ENCODE measurements at places on chromosomes 3 and 15. TPM values are rescaled to one million over a fixed set of nuclear protein-coding genes. Genes with fewer than 3 reads are reported as not detected.

- DNase-seq: no peak
Observed at GRCh38 chr3:113153499-113154107, 57.8 kb upstream of the BOC start.

MEIS2 gene
- 2.6 TPM for polyA plus RNA-seq

DNA sequence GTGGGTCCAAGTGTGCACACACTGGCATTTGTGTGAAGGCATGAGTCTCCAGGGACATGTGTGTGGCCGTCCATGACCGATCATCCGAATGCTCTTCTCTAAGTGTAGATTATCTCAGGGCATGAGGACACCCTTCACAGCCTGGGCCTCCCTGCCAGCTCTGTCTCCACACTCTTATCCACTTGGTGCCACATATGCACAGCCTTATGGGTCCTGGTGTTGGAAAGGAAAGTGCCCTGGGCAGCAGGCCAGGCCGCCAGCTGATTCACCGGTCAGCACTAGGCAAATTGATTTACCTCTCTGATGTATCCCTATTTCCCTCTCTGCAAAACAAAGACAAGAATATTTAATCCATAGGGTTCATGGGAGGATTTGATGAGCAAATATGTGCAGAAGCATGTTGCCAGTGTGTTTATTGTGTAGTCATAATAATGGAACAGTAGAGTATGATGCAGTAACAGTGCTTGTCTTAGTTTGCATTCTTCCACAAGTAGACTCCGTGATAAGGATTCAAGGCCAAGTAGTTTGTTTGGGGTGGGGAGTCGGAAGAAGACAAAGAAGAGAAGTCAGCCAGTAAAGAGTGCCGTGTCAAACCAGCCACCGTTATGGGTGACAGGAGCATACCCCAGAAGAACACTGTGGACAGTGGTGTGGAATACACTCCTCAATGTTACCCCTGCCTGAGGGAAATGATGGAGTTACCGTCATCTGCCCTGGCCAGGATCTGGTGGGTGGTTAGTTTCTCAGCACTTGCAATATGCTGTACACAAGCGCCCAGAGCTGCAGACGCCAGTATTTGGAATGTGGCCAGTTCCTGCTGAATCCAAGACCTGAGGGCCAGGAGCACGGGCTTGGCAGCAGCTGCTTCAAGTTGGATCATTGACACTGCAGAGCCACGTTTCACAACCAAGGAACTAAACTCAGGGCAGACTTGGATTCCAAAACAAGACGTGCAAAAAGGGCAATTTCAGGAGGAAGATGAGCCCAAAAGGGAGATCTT is 85.1 kb downstream of the MTHFS start:
- DNase-seq: no peak

GOLGA6D gene
- not detected for polyA plus RNA-seq

DNA sequence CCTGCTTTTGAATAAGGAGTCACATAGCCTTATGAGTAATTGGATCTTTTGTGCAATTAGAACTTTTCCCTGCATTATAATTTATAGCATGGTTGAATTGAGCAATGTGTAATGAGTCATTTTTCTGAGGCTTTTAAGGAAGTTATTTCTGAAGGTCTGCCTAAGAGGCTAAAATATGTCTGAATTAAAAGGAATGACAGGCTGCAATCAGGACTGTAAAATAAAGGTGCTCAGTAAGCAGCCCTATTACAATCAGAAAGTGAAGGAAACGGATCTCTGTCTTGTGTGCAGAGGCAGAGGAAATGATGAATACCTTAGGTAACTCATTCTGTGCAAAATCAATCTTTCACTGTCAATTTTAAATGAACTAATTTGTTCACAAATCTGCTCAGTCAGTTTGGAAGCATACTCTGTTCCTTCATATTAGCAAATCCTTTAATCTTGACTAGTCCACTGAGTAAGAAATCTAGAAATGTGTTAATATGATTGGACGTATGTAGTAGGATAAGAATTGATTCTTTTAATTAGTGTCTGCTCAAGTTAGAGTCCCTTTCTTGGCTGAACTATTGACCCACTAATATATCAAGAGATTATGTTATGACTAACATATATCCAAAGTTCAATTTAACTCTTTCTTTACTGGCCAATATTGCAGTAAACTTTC is 290.1 kb downstream of the ZIC1 start:
- no peak for DNase-seq

- no peak for DNase-seq
Observed at GRCh38 chr3:141738891-141739363, 829 bp downstream of the RNF7 start.

GRCh38 chr3:4765212-4765611 is 214.0 kb upstream of the BHLHE40 start:
- DNase-seq: no peak

DNA sequence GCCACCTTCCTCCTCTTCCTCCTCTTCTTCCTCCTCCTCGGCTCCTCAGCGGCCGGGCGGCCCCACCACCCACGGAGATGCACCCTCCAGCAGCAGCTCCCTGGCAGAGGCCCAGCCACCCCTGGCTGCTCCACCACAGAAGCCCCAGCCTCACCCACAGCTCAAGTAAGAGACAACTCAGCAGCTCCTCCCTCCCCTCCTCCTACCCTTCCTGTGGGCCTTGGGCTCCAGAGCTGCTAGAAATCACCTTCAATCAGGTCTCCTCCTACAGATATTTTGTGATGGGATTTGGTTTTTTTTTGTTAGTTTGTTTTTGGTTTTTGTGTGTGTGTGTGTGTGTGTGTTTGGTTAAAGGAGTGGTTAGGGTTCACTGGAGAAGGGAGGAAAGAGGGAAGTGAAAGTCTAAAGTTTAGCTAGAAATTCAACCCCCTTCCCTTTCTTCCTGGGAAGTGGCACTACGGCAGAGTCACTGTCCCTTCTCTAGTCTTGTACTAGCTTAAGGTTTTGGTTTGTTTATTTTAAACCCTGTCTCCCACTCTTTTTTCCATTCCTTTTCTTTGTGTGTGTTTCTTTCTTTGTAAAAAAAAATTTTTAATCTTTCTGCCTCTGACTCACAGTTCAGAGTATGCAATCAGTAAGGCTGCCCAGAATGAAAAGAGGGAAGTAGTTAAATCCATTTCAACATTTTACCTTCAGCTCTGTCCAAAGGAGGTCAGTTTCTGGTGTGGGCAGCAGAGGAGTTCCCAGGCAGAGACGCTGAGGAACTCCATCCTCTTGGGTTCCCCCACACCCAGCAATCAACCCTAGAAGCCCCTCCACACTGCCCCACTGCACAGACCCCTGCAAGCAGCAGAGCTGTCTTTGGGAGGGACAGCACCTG is 29.0 kb upstream of the TIMP4 start:
- DNase-seq: peak; percentile 84

GRCh38 chr15:99755692-99756409 is 22.6 kb upstream of the LYSMD4 start:
- DNase-seq: peak; percentile 80

DNA sequence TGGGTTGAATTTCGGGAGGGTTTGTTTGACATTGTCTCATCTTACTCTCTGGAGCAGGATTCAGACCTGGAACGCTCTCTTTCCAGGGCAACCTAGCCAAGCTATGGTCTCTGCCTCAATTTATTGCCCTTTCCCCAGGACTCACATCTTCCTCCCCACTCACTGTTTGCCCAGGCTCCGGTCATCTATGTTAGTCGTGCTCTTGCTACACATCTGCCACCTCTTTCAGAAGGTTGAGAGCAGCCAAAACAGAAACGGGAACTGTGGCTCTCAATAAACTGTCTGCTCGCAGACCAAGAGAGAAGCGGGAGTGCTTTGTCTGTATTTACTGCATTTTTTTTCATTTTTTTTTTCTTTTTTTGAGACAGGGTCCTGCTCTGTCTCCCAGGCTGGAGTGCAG is 81.6 kb downstream of the ST6GAL1 start:
- DNase-seq: no peak

HYAL3 gene
- 2.1 TPM for polyA plus RNA-seq

GRCh38 chr15:72503147-72503546 is 29.0 kb downstream of the ARIH1 start:
- no peak for DNase-seq

DNA sequence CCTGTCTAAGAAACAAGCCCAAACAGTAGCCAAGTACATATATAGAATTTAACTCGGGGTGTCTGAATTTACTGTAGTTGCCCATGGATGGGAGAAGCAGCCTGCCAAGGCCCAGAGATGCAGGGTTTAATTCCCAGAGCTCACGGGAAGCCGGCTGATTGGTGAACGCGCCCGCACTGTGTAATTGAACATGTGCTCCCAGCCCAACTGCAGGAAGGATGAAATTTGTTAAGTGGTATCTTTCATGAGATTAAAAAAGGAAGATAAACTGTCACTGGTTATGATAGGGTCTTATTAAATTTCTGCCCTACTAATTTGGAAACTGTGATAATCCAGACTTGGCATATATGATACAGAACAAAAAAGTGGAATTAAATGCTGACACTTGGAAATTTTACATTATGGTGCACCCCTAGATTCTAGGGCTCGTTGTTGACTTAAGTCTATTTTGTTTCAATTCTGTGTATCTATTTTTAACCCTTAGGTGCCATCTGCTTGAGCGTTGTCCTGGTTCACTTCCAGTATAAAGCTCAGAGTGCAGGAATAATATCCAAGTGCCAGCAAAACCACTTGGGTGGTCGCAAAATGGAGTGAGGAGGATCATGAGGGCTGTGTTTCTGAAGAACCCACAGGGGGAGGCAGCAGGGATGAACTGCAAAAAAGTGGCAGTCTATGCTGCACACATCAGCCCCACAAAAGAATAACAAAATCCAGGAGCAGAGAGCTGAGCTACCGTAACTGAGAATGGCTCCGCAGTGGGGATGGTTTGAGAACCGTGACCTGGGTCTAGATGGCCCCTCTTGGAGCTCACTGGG is 13.8 kb upstream of the TMC3 start:
- no peak for DNase-seq

DNA sequence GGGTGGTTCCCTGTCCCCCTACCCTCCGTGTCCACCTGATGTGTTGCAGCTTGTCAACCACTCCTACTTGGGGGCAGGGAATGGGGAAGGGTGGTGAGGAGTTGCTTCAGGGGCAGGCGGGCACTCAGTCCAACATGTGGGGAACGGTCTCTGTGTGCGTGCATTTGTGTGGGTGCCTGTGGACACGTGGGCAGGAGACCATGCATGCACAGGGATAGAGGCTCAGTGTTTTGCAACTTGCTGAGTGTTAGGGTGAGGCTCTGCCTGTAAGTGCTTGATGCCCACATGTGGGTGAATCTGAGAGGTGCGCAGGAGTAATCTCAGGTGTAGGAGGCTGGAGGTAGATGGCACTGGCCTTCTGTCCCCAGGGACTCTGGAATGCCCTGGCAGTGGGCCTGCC is 24.4 kb upstream of the TMEM115 start:
- DNase-seq: no peak

- DNase-seq: no peak
Observed at GRCh38 chr3:41200669-41201021, 1.3 kb downstream of the CTNNB1 start.

GRCh38 chr15:66364944-66365528 is 8.6 kb upstream of the TIPIN start:
- DNase-seq: no peak

DOCK3 gene
- 0.37 TPM for polyA plus RNA-seq

WDR49 gene
- 0.06 TPM for polyA plus RNA-seq

DNA sequence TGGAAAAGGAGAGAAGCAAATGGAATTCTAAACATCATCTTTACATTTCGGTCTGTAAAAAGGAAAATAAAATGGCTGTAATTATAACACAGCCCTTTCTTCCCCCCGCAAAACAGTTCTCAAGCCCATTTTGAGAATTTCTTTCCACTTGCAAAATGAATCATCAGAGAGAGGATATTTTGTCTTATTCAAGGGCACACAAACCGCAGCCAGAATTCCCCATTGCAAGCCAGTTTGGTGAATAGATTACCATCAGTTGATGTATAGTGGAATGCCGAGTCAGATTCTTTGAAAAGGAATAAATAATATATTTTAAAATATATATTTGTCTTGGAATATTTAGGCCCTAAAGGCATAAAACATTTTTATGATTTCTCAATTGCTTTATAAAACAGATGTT is 420.4 kb upstream of the SEMA6D start:
- DNase-seq: no peak

DNA sequence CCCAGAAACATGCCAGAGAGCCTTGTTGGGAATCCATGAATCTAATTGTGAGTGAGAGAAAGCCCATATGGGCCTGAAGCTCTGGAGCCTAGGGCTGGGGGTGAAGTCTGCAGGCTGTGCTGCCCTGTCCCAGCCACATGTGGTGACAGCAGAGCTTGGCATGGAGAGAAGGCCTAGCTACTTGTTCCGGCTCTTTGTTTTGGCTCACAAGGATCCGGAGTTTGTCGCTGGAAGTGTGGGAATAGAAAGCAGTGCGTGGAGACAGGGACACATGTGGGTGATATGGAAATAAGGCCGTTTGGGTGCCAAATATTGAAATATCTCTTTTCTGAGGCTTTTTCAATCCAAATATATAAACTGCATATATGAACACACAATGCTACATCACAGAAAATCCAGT is 78.2 kb downstream of the CLSTN2 start:
- no peak for DNase-seq

GRCh38 chr3:52085681-52086282 is 29.4 kb upstream of the DUSP7 start:
- peak; percentile 51 for DNase-seq

PLD1 gene
- 12.6 TPM for polyA plus RNA-seq

DNA sequence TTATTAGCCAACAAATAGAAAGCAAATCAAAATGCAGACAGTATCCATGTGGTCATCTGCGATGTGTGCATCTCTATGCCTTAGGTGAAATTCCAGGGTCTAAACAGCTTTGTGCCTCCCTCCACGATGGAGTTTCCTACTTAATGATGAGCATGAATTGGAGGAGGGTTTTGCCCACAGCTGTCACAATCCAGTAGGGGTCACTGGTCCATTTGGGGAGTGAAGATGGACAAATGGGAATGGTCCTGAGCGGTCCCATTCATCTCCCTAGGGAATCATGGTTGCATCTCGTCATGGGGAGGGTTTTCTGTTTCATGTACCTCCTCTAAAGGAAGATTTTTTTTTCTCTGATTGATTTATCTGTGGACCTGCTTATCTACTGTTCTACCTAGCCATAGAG is 358.0 kb downstream of the PTPRG start:
- DNase-seq: no peak

RASL12 gene
- 6.5 TPM for polyA plus RNA-seq

DNA sequence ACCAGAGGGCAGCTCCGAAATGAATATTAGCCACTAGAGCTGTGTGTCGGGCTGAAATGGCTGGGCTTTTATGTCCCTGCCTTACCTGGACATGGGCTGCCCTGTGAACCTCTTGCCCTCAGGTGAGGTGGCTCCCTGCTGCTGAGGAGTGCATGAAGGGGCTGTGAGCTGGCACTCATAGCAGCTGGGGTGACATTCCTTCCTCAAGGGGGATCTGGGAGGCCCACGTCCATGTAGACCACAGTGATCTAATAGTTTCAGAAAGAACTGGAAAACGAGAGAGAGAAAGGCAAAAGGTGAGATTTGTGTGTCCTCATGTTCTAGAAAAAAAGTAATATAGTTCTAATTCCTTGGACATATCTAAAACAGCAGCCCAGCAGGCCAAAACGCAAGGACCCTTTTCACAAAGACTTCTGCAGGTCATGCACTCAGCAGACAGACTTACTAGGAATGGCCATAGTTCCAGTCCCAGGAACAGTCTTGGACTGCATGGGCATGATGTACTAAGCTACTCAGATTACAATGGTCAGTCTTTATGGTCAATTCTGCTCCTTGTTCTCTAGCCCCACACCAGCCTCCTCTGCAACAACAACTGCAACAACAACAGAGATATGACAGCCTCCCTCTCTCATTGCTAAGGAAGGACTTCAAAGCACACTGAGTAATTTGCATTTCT is 10.8 kb upstream of the SLC24A5 start:
- no peak for DNase-seq

Data from spleen (tissue), 13 donors.